ENCODE measurements at places on chromosomes 11 and 22. TPM values are rescaled to one million over a fixed set of nuclear protein-coding genes. Genes with fewer than 3 reads are reported as not detected.

GRCh38 chr11:29328961-29329441, 687.8 kb downstream of the KCNA4 start:
- peak; percentile 52 for DNase-seq

ANO9 gene
- not detected for total RNA-seq

PACSIN3 gene
- 92.5 TPM for total RNA-seq

GRCh38 chr11:86773513-86774252, 26.7 kb upstream of the PRSS23 start:
- DNase-seq, result no peak

NRIP3 gene
- total RNA-seq, result 11.1 TPM

SCGB1A1 gene
- total RNA-seq, result not detected

TMEM191B gene
- not detected for total RNA-seq

DNA sequence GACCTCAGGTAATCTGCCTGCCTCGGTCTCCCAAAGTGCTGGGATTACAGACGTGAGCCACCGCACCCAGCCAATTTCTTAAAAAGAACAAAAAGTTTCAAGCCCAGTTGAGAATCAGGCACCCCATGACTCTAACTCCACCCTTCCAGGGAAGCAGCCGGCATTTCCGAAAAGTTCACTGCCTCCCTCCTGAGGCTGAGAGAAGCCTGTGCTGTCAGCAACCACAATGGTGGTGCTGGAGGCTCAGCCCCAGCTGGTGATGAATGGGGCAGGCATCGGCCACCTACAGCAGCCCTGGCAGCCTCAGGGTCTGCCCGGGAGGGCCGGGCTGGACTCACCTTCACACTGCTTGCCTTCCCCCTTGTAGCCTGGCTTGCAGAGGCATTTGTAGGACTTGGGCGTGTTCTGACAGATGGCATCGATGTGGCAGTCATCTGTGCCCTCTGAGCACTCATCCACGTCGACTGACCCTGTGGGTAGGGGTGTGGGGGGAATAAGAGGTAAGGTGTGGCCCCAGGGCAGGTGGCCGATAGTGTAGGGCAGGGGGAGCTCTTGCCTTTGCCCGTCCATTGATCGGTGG, 4.3 kb downstream of the SCUBE1 start:
- no peak for DNase-seq

DNA sequence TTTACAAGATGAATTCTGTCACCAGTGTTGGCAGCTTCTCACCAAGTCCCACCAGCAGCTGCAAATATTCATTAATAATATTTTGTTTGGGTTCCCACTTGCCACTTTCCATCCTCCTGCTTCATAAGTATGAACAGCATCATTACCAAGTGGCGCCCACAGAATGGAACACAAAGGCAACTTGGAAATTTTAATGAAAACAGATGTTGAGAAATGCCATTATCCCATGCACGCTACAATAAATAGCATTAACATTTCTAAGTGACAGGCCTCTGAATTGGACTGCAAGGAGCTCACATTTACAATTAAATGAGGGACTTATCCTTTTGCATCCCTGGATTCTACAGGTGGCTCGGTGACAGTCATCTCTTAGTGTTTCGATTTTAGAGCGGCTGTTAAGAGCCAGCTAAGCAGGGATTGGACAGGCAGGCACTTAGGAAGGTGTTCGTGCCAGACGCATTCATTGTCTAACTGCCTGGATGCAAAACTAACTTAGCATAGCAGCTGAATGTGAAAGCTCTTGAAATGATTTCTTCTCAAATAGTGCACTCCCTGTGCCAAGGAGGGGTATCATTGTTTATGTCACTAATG, 170.3 kb downstream of the KIRREL3 start:
- no peak for DNase-seq

- no peak for DNase-seq
Observed at GRCh38 chr22:46797355-46797754, 34.9 kb downstream of the TBC1D22A start.

GRCh38 chr11:36056160-36056751, 112.4 kb downstream of the LDLRAD3 start:
- DNase-seq, result no peak

GRCh38 chr11:118663381-118663780, 16.1 kb downstream of the TREH start:
- no peak for DNase-seq

FAM83F gene
- not detected for total RNA-seq

OR51B5 gene
- total RNA-seq, result 0.64 TPM

- DNase-seq, result no peak
Observed at GRCh38 chr11:77525455-77526091, 51.7 kb upstream of the PAK1 start.

GRCh38 chr22:29216873-29217666, 11.4 kb downstream of the EMID1 start:
- DNase-seq, result peak; percentile 28

DNA sequence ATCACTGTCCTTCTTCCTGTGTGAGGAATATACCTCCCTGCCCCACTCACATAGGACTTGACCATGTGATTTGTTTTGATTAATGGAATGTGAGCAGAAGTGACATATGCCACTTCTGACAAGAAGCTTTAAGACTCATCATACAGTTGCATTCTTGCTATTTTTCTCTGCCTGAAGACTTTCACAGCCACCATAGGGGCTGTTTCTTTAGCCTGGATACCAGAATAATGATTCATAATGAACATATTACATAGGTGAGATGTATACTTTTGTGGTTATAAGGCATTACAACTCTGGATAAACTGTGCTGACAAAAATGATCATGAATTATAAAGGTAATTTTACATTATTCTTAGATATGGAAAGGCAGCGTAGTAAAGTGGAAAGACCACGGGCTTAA, 798.0 kb downstream of the DLG2 start:
- no peak for DNase-seq

CLCF1 gene
- total RNA-seq, result 7.7 TPM

GRCh38 chr11:2102883-2103213, 36.3 kb downstream of the IGF2 start:
- no peak for DNase-seq

DNA sequence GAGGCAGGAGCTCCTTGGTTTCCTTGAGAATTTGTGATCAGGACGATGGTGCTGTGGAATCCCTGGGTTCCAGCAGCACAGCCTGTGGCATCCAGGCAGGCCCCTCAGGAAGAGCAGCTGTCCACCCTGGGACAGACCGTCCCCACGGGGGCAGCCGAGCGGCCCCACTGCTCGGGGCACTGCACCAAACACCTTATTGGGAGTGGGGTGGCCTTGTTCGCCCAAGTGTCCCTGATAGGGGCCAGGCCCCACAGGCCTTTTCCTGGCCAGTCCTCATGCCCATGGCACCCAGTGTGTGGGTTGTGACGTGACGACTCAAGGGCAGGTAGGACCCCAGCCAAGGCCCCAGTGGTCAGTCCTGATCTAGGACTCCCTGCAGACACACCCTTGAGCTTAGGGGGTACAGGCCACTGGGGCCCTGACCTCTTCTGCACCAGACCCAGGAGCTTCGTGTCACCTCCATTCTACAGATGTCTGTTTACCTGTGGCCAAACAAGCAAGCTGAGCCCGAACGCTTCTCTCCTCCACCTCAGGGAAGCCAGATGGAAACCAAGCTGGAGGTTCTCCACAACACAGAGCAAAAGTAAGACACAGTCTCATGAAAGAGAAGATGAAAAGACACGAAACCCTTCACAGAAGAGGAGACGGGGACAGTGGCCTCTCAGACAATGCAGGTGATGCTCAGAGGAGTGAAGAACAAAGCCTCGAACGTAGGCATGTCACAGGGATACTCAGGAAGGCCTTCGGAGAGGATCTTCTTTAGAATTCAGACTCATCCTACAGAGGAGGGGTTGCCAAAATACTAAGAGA, 1.6 kb upstream of the BRD1 start:
- DNase-seq, result no peak

DNA sequence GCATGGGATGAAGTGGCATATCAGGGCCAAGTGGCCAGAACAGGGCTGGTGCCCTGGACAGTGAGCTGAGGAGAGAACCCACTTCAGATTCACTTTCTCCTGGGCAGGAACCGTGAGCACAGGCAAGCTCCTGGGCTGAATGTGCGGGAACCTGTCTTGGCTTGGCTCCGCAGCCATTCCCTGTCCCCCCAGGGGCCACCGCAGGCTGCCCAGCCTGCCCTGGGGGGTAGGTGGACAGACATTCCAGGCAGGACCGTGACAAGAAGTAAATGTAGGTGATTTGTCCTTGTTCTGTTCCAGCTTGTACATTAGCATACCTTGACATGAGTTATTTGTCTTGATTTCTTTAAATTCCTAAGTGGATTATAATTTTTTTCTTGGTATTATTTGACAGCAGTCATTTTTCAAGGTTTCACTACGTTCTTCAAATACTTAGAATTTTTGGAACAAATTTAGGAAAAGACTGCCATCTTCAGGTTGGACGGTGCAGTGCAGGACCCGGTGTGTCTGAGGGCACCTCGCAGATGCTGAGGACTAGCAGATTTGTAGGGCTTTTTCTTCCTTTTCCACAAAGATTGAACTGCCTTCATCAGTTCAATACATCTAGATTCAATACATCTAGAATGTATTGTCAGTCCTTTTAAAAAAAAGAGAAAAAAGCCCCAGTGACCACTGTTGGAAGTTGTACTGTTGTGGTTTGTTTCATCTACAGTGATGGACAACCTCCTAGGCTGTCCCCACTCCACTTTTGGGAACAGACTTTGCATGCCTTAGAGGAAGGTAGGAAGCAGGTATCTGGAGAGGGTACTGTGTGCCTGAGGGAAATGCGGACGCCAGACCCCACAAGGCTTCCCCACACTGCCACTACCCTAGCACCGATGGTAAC, 115.1 kb upstream of the RASSF10 start:
- peak; percentile 20 for DNase-seq

GRCh38 chr11:15539645-15540044, 424.9 kb downstream of the INSC start:
- DNase-seq, result no peak

DNA sequence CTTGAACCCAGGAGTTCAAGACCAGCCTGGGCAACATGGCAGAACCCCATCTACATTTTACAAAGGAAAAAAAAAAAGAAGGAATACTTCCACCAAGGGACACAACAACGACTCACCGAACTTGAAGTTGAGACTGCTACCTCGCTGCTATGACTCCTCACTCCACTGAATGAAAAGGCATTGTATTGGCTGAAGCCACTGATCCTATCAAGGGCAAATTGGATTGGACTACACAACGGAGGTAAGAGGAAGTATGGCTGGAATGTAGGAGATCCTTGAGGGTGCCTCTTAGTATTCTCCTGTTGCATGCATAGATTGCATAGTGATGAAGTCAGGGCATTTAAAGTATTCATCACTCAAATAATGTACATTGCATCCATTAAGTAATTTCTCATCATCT, 97.9 kb downstream of the CWF19L2 start:
- no peak for DNase-seq

- no peak for DNase-seq
Observed at GRCh38 chr22:45521178-45521577, 18.5 kb downstream of the FBLN1 start.

DNA sequence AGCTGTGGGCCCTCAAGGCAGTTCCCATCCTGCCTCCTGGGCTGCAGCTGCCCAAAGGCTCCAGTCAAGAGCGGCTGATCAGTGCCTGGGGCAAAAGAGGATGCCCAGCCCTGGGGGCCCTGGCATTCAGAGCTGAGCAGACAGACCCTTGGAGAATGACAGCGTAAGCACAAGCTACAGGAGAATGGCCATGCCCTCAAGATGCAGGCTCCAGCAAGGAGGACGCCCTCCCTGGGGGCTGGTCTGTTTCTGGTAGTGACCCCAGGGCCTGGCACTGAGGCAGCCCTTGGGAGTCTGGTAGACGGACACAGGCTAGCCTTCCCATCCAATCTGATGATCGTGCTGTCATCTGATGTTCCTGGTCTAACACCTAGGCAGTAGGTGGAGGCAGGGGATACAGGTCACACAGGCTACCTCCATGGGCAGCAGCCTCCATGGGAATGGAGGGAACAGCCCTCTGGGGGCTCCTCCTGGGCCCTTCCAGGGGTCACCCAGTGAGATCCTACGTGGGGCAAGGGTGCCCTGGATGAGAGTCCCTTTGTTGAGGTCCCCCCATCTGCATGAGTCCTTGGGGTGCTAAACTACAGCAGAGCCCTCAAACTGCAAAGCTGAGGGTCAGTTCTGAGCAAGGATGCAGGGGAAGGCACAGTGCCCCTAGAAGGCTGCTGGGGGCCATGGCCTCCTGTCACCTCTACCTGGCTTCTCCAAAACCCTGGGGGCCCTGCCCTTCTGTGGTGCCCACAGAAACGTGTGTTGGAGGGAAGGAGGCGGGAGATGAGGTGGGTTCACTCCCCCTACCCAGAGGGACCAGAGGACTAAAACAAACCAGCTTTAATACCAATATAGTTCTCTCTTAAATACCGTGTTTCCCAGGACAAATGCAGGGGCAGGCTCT, 10.2 kb upstream of the SF1 start:
- DNase-seq, result no peak

GRCh38 chr11:31932879-31933278, 121.8 kb upstream of the PAX6 start:
- no peak for DNase-seq

ANKK1 gene
- total RNA-seq, result not detected

DNA sequence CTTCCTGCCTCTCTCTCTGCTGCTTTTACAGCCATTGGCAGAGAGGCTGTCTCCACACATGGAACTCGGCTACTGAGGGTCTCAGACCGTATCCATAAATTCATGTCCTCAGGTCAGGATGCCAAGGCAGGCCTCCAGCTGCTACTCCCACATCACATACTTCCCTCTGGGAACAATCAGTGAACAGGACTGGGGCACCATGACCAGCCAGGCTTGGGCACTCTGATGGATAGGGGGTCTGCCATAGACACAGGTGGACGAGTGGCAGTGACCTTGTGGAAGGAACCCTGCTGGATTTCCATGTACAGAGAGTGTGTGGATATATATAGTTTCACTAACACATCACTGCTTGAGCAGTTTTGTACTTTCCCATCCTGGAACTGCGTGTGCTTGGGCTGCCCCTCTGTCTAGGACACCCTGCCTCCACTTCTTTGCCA, 97.7 kb upstream of the PARVA start:
- no peak for DNase-seq

- no peak for DNase-seq
Observed at GRCh38 chr11:99937330-99937729, 749.8 kb upstream of the ARHGAP42 start.

MS4A4E gene
- not detected for total RNA-seq

DNA sequence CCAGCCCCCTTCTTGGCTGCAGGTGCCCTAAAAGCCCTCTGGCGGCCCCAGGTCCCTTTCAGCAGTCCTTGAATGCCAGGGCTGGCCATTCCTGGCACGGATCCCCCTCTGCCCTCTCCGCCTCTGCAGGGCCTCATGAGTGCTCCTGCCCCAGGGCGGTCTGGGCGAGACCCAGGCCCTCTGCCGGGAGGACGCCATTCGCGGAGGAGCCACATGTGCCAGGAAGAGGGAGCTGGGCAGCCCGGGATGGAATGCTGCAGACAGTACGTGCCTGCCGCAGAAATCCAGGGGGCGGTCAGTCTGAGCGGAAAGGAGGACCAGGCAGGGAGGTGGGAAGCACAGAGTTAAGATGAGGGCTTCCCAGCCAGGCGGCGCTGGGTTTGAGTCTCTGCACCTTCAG, 2.8 kb downstream of the CABP7 start:
- DNase-seq, result no peak

RFPL3 gene
- total RNA-seq, result not detected

IFT27 gene
- 26.7 TPM for total RNA-seq

DNA sequence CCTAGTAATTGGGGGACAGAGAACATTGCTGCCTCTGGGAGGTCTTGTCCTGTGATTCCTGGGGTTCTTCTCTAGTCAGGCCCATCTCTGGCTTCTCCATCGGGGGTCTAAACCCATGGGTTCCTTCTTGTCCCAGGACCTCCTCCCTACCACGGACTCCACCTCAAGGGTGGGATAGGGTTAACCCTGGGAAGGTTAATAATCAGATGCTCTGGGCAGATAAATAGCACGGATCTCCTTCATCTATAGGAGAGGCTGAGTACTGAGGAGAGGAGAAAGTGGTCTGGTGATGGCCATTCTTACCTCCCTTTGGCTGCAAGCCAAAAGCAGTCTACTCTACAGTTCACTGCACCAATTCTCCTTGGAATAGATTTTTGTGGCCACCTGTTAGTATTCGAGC, 10.5 kb downstream of the HEPHL1 start:
- no peak for DNase-seq
